GM12865 (cell line): ENCODE measurements at places on chromosomes 5 and 9.
A peak's percentile ranks its signal among the peaks of the same experiment; 100 is the strongest.

DNA sequence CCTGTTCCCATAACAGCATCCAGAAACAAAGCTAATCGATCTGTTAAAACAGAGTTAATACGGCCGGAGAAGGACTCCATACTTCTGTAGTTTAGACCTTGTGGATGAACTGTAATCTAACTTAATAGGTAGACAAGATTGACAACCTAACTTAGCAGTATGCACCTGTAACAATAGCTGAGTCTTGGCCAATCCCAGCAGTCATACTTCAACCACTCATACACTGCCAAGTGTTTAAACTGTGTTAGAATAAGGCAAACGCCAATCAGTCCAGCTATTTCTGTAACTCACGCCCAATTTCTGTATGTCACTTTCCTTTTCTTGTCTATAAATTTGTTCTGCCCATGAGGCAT, 33.7 kb upstream of the MACIR start:
- DNase-seq, result no peak

DNA sequence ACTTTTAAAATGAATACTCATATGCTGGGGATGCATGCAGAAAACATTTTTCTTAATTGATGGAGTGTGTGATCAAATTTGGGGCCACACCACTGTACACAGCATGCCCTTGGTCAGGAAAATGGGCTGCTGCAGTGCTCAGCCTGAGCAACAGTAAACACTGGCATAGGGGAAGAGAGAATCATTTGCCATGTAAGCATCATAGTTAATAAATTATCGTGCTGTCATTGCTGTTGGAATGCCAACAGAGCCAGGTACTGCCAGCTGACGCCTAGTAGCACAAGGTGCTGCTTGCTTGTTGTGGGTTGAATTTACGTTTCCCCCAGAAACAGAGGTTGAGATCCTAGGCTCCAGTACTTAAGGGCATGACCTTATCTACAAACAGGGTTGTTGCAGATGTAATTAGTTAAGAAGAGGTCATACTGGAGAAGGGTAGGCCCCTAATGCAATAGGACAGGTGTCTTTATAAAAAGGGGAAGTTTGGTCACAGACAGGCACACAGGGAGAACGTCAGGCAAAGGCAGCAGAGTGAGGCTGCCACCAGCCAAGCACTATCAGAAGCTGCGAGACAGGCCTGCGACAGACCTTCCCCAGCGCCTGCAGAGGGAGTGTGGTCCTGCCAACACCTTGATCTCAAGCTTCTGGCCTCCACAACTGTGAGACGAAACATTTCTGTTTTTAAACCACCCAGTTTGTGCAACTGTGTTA, 25.3 kb downstream of the DAP start:
- DNase-seq, result peak; percentile 45

GRCh38 chr5:171450423-171451331, 31.2 kb downstream of the FGF18 start:
- no peak for DNase-seq

DNA sequence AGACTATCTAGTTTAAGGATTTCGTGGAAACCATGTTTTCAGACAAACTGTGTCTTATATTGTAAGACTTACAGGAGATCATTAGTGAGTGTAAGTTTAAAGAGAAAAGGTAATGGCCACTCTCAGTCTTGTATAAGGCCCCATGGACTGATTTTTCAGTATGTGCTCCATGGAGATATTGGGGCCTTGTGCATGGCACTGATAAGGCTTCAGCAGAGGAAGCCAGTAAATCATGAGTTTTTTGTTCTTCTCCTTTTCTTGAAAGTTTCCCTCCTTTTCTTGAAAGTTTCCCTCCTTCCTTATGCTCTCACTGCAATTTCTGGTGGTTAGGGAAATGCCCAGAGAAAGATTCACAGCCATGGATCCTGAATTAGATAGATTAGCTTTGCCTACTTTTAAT, 471.3 kb downstream of the LRRC70 start:
- DNase-seq, result no peak

- DNase-seq, result no peak
Measured at GRCh38 chr5:96252596-96252995, 180.5 kb downstream of the PCSK1 start.
